ENCODE measurements at places on chromosomes 2 and 18. TPM values are rescaled to one million over a fixed set of nuclear protein-coding genes. Genes with fewer than 3 reads are reported as not detected.

DNA sequence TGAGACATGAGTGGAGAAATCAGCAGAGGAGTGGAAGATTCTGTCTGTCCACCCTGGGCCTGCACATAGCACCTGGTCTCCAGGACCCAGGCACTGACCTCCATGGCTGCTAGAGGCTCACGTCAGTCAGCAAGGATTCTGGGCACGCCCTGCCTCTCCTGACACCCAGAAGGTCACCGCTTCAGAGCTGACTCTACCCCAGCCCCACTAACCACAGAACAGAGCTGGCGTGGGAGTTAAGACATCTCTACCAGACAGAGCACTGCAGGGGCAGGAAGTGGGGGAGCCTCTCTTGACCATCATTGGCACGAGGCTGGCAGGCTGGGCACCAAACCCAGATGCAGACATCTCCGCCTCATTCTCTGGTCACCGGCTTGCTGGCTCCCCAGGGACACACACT lies 3.0 kb downstream of the ADCY3 start:
- DNase-seq = no peak

DNA sequence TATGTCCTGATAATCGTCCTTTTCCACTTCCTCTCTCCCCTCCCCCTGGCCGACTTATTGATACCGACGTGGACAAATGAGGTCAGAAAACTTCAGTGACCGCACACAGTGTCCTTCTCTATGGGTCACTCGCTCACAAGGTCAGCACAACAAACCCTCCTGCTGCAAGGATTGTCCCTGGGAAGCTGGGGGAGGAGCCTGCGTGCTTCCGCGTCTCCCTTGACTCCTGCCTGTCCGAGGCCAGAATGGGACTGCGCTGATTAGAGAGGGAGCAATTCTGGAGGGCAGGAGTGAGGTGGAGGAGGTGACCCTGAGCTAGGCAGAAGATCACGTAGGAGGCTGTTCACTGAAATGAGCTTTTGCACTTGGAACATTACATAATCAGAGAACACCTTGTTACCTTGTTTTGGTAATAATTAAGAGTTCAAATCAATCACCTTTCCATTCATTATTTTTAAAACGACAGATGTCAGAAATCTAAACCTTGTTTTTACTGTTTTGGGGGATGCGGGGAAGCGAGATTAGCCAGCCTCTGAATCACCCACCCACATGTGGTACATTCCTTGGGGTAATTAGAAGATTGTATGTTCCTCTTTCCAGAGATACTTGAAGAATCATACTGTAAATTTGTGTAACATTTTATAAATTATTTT lies 70.6 kb downstream of the CTAGE1 start:
- no peak for DNase-seq

DNA sequence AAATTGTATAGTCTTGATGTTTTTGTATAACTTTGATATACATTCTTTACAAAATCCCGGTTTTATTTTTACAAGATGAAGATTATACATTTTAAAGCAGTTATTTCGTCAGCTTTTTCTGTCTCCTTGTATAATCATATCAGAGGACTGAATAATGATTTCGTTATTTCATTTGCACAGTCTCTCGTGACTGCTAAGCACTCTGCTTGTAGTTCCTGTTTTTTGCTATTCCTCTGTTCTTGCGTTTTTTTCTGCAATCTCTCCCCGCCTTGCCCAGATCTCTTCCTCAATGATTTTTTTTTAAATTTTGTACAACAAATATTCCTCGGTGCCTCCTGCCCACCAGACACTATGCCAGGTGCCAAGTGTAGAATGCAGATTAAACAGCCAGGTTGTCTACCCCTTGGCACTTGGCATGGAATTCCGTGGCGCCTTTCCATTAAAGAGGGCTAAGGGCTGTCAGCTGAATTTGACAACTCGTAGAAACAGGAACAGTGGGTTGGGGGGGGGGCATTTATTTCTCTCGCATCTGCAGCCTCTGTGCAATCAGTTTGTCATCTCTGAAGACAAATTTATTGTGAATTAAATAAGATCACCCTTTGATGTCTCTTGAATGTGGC lies 69.6 kb downstream of the KLHL29 start:
- no peak for DNase-seq

DNA sequence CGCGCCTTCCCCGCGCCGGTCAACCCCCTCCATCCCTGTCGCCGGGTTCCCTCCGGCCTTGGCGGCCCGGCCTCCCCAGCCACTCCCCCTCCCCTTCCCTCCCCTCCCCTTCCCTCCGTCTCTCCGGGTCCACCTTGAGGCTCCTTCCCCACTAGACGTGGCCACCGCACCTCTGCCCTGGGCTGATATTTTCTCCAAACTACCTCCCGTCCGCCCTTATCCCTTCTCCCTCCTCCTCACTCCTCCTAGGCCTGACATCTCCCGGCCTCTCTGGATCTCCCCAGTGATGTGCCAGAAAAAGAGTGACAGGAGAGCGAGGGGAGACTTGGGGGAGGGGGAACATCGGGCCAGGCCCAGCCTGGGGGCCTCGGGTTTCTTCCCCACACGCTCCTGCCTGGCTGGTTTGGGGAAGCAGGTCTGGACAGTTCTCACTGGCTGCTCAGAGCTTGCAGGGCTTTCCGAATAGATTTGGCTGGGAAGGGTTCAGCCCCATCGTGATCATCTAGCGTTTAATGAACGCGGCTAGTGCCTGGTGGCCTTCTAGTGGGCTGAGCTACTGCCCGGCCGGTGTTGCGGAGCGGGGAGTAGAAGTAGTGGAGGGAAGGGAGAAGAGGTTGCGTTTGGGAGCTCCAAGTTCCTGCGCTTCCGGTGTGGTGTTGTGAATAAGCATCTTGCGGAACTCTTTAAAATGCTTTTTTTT lies 641 bp downstream of the MAPRE3 start:
- no peak for DNase-seq

GRCh38 chr2:232573771-232574435 lies 23.4 kb downstream of the EIF4E2 start:
- no peak for DNase-seq

DNA sequence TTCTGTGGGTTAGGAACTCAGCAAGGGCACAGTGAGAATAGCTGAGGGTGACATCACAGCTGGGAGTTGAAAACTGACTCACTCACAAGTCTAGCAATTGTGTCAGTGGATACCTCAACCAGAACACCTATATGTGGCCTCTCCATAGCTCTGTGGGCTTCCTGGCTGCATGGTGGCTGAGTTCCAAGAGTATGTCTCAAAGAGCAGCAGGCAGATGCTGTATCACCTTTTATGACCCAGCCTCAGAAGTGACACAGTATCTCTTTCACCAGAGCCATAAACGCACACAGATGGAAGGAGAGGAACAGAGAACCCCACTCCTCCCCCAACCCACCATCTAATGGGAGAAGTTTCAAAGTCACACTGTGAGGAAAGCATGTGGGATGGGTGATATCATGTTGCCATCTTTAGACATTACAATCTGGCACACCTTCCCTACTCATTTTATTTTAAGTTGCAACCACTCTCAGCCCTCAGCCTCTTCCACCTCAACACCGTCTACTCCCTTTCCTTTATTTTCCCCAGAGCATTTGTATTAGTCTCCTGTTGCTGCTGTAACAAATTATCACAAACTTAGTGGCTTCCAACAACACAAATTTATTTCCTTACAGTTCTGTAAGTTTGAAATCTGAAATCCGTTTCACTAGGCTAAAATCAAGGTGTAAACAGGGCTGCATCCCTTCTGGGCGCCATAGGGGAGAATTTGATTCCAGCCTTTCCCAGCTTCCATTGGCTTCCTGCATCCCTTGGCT lies 134.6 kb upstream of the SPATS2L start:
- no peak for DNase-seq

- no peak for DNase-seq
Observed at GRCh38 chr18:76426737-76427305, 68.2 kb downstream of the ZNF516 start.

DNA sequence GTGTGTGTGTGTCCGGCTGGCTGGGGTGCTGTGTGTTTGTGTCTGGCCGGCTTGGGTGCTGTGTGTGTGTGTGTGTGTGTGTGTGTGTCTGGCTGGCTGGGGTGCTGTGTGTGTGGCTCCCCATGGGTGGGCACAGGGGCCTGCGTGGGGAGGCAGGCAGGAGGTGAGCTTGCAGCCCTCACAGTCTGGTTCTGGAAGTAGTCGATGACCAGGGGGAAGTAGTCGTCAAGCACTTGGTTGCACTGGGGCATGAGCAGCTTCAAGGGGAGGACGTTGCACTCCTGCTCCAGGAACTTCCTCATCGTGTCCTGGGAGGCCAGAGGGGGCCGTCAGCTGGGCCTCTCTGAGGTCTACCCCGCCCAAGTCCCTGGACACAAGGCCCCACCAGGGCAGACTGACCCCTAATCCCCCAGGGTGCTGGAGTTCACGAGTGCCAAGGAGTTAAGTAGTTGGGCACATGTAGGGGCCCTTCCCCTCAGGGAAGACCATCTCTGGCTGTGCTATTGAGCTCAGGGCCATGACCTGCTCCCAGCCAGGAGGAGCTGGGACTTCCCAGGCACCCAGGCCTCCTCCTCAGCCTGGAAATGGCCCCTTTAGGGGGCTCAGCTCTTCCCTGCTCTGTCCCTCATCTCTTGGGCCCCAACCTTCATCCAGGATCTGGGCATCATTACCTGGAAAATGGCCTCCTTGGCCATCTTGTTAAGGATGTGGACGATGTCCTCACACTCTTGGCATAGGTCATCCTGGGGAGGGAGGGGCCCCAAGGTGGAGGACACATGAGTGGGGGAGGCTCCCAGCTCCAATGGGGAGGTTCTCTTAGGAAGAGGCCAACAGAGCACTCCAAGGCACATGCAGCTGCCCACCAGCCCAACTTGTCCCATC lies 1.3 kb downstream of the SFTPB start:
- no peak for DNase-seq

DNA sequence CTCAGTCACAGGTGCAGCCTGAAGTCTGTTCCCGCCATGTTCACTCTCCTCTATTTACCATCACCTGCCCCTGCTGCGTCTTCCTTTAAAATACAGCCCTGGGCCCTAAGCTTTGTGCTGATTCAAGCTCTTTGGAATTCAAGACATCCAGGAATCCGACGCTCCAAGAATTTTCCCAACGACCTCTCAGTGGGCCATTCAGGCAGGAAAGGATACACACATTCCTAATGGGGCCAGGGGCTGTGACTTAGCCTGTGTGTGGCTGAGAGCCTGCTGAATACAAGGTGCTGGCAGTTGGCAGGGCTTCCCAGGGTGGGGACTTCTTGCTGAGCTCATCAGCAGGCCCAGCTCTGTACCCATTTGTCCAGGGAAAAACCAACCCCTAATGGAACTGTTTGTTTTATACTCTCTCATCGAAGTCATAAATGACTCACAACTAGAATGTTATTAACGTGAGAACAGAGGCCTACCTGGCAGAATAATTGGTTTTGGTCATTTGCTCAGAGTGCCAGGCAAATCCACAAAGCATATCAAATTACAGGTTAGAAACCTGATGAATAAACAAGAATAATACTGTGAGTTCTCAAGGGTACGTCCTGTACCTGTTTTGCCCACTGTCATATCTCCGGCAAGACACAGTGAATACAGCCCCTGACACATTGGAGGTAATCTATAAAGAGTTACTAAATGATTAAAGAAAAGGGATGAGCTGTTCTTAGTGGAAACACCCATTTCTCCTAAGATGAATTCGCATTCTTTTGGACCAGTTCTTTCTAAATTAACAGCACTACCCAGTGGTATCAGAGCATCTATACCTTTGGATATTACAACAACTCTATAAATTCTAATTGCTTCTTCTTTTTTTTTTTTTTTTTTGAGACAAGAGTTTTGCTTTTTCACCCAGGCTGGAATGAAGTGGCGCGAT lies 12.6 kb upstream of the KCMF1 start:
- no peak for DNase-seq

DNA sequence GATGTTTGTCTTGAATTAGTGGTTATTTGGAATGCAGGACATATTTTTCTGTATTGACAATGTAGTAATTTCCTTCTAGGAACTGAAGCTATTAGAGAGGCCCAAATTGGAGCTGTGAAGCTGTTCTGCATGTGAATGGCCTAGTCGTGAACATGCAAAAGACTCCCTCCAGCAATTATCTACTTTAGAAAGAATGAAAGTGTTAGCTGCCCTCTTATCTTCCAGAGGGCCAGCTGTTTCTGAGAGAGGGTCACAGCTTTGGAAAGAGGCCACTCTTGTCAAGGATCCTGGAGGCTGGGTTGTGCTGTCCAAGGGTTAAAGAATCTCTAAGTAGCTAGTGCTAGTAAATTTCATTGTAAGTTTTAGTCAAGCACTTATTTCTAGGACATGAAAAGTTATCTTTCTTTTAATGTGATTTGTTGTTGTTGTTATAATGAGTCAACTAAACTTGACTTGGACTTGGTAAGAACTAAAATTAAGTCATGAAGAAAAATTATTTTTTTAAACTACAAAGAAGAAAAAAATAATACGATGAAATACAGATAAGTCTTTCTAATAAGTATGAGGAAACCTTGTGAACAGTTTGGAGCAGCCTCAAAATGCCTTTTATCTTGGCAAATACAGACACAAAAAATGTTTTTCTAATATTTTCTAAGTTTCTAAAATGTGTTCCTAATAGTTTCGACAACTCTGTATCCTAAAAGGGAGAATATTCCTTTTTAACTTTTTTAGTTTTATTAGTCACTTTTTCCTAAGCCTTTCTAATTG lies 36.8 kb downstream of the DPP4 start:
- no peak for DNase-seq

DNA sequence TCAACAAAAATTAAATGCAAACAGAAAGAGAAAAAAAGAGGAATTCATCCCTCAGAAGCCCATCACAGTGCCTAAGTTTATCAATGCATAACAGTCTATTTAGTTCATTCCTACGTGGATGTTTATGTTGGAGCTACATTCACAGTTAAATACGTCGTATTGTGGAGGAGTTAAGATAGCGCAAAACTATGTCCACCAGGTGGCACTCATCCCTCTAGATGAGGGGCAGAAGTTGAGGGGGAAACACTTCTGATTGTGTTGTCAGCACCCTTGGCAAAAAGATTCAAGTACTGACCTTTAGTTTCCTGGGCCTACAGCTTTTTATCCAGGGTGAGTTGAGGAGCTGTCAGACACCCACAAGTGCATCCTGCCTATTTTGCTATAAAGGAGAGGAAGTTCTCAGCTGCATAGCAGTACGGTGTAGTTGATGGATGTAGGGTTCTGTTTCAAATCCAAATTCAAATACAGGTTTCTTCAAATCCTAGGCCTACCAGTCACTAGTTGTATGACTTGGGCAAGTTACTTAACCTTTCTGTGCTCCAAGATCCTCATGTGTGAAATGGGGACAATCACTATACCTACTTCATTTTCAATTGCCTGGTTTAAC lies 26.8 kb upstream of the MYO1B start:
- DNase-seq = no peak

GRCh38 chr2:164523009-164523408 lies 98.3 kb downstream of the GRB14 start:
- DNase-seq = no peak

DNA sequence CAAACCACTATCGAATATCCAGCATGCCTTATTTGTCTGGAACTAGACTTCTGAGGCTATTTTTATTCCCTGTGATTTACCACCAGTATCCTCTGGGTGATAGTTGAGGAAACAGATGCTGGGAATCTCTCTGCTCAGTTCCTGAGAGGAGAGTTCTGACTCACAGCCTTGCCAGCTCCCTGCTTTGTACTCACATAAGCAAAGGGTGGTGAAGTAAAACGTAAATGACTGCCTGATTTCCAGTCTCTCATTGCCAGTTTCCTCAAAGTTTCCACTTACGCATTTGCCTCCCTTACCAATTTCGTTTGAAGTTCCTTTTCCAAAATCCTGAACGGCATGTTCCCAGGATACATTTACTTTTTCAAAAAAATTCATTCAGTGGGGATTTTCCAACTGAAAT lies 69.2 kb upstream of the HNRNPA3 start:
- no peak for DNase-seq

The TSPYL6 gene
- not detected for total RNA-seq

The EML6 gene
- 1.4 TPM for total RNA-seq

The ADRA2B gene
- total RNA-seq = 1.2 TPM

The LYG2 gene
- total RNA-seq = not detected

The MOGAT1 gene
- not detected for total RNA-seq

The TUBA3D gene
- not detected for total RNA-seq

The NTSR2 gene
- 1.6 TPM for total RNA-seq

The ANKRD23 gene
- 2.0 TPM for total RNA-seq

The DYNC1I2 gene
- total RNA-seq = 115 TPM

Measured in omental fat pad (tissue), 4 donors.